ENCODE measurements at places on chromosomes 7 and 10.

DNA sequence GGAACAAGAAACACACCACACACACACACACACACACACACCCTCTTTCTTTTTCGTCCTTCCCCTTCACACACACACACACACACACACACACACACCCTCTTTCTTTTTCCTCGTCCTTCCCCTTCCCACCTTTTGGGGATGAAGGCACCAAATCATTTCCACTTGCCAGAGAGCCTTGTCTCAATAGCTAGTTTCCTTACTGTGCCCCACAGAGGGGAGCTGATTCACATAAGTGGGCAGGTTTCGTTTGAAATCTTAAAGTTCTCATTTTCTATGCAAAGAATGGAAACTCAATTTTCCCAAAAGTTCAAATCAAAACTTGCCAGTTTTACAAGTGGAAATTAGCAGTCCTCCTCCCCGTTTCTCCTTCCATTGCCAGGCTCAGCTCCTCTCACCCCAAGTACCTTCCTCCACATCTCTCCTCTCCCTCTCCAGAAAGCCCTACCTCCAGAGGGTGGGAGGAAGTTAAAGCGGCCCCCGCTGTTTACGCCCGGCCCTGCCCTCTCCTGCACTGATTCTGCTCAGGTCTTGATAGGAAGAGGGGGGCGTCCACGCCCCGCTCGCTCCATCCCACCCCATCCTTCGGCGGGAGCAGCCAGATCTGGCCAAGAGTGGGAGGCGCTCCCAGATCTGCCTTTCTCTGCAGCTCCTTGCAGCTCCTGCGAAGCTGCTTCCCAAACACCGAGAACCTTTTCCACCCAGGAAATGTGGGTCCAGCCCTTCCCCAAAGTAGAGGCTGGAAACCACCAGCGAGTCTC, 1.3 kb downstream of the CTTNBP2 start:
- DNase-seq: no peak

DNA sequence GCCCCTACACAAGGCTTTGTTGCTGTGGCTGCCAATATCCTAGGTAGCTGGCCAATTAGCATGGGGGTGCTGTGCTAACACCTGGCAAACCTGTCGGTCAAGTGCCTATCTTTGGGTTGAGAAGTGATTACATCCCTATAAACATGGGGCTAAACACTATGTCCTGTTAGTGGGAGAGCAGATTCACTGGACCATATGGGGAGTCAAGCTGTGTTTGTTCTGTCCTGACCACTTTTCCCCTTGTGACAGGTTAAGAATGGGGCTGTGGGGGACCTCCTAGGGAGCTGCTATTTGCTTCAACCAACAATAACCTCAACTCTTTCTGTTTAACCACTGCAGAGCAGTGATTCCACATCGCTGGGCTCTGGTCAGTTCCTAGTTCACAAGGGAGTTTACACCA, 151.5 kb upstream of the AOAH start:
- DNase-seq: no peak

DNA sequence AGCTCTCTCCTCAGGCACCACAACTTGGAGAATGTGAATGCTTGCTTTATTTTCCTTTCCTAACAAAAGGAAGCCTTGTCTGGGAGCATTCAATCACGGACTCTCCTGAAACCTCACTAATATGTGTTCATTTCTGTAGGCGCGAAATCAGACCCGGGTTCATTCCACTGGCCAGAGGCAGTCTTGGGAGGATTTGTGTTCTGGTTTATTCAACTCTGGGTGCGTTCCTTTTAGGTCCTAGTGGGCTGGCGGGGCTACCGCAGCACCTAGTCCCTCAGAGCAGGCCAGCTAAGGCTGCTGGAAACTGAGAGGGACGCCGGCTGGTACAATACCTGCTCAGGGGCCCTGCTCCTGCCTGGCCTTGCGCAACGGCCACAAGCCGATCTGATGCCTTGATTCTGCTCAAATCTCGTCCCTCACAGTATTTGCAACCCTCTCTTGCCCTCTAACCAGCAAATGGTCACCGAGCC, 7.5 kb downstream of the HOXA4 start:
- no peak for DNase-seq

DNA sequence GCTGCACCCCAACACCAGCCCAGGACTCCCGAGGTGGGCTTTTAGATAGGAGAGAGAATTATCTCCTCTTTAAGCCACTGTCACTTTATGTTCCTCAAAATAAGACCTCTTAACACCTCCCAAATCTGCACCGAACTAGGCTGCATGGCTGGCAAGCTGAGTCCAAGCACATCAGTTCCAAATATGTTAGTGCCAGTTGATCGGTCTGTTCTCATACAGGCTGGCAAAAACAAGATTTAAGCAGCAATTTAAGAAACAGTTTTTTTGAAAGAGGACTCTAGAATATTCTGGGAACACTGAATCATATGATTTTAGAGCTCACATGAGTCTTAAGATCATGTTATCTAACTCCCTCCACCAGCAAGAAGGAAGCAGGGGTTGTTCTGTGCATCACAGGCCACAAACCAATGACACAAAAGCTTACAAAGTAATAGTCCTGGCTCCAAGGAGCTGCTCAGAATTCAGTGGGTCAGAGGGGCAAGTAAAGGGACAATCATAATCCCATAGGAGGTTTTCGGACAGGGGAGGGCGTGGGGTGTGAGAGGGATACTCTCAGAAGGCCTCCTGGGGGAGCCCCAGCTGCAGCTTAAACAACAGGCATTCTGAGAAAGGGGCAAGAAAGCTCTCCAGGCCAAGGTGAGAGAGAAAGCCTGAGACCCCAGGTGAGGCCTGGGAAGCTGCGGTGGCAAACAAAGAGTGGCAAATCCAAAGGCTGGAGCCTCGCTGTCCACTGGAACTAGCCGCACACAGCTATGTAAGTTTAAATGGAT, 7.1 kb downstream of the COBL start:
- DNase-seq: no peak

- DNase-seq: no peak
Measured at GRCh38 chr10:75335983-75336382, 65.6 kb downstream of the ZNF503 start.

DNA sequence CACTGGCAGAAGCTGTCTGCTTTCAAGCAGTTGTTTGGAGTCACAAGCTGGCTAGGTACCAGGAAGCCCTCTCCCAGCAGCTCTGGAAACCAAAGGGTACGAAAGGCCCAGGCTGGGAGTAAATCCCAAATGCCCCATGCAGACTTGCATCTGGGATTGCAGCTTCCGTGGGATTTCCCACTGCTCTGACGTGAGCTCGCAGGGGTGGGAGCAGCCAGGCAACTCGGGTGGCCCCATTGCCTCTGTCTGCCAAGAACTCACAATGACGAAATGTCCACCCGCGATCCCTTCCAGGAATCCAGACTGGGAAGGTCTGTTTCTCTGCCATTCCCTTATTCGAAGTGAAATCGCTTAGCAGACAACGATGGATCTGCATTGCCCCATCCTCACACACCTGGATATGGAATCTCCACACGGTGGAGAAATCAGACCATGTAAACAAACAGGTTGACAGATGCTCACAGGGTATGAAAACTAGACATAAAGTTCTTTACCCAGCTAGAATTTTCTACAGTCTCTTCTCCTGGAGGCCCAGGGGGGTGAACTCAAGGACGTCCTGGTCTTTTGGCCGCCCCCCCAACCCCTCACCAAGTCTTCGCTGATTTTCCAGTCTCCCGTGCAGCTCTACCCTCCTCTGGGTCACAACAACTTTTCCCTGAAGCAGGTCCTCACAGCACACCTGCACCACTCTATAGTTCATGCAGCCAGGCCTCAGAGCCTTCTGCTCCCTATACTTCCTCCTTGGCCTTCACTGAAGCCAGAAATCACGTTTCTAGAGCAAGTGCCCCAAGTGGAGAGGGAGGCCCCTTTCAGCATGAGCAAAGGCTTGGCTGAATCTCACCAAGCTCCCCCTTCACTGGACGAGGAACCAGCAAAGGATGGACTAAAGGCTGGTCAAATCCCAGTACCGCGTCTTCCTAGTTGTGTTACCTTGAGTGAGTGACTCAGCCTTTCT, 20.0 kb downstream of the SH3PXD2A start:
- DNase-seq: peak; percentile 86

DNA sequence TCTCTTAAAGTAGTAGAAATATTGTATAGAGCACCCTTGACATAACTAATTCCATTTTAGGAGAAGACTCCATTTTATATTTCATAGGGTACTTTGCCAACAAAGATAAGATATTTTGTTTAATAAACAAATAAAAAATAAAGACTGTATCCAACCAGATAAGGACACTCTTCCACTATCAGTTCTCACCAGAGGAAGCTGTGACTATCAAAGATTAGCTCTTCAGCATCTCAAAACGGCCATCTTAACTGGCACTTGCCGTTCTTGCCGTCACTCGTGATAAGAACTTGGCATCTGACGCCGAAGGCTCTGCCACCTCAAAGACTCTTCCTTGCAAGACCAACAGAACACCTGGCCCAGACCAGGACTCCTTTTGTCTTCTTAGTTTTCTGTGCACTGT, 26.3 kb upstream of the AKR1B1 start:
- DNase-seq: no peak

DNA sequence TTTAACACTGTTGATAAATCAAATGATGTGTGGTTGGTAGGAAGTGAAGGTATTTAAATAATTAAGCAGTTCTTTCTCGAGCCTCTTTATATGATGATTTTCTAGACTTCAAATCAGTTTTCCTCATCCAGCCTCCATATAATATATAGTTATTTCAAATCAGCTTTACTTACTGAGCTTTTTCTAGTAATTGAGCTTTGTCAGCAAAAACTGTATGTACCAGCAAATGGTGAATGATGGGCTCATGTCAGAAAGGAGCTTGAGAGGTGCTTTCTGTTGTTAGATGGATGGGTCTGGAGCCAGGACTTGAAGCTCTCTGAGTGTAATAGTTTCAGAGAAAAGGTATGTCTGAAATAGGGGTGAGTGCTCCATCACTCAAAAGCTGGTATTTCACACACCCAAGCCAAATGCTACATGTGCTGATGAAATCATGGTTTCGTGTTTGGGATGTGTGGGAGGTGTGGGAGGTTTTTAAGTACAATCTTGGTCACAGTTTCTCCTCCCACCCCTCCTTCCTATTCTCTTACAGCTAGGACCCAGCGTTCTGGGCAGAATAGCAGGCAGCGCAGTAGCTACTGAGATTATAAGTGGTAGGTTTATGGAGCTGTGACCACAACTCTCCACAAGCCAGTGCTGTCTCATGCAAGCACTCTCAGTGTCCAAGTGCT, 55.8 kb downstream of the LRMDA start:
- no peak for DNase-seq

GRCh38 chr10:126013489-126014281, 117.3 kb downstream of the FANK1 start:
- DNase-seq: peak; percentile 51

GRCh38 chr7:128099204-128099671, 68.0 kb upstream of the LRRC4 start:
- peak; percentile 29 for DNase-seq

DNA sequence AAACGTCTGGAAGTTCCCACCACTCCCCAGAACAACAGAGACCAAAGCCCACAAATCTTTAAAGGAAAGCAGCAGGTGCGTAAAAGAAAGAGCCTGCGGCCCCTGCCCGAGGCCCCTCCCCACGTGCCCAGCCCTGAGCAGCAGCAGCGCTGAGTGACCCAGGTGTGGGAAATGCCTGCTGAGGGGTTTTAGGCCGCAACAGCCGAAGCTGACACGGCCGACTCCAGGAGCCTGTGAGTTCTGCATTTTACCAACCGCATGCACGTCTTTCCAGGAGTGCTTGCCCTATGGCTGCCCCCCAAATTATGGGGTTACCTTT, 1.6 kb upstream of the KNDC1 start:
- no peak for DNase-seq

GRCh38 chr7:49037346-49038210, 113.2 kb downstream of the CDC14C start:
- no peak for DNase-seq

GRCh38 chr10:74750848-74751274, 75.5 kb upstream of the KAT6B start:
- DNase-seq: no peak

GRCh38 chr7:12653518-12653917, 33.9 kb upstream of the ARL4A start:
- DNase-seq: no peak

DNA sequence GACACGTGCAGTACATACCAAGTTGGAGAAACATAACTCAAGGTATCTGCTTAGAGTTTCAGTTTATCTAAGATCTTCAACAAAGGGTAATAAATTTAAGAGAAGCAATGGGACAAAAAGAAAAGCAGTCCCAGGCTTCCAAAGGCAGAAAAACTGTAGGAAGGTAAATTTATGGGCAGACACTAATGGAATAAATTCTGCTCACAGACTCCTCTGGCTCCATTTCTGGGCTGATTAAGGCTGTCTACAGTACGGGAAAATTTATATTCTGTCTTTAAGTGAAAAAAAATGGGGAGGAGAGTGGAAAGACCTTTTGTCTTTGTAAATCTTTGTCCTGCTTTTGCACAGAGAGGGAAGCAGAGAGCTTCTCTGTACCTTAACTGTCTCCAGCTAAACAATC, 587.5 kb upstream of the IGFBP3 start:
- DNase-seq: no peak

GRCh38 chr10:35770817-35771355, 128.8 kb upstream of the FZD8 start:
- no peak for DNase-seq

DNA sequence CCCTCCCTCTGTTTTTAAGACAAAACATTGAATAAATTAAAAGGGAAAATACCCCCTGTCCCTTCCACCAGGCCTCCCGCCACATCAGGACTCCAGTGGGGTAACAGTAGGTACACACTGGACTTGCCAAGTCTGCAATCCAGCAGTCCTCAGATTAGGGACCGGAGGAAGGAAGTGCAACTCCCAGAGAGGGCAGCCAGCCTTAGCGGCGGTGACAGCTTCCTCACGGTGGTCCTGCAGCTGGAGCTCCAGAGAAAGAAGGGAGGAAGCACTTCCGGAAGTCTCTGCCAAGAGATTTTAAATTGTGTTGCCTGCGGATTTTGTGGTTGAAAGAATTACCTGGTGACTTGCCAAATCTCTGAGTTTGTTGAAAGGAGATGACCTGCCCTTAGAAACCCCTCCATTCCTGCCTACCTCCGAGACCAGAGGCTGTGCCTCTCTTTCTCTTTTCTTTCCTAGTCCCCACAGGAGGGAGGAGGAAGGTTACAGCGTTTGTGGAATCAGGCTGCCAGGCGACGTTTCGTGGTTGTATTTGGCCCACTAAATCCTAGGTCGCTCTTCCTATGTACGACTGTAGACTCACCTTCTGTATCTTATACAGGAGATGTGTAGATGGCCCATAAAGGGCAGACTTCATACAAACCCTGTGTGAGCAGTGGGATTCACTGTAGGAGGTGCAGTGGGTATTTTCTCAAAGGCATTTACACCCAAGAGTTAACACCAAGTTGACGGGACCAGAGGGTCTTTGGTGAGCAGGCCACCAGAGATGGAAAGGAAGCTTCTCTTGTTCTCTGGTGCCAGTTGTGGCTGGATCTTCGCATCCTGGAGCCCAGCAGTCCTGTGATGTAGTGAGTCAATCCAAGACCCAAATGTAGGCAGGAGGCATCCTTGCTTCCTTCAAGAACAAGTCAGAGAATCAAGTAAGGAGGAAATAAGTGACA, 77.9 kb downstream of the INSIG1 start:
- no peak for DNase-seq

DNA sequence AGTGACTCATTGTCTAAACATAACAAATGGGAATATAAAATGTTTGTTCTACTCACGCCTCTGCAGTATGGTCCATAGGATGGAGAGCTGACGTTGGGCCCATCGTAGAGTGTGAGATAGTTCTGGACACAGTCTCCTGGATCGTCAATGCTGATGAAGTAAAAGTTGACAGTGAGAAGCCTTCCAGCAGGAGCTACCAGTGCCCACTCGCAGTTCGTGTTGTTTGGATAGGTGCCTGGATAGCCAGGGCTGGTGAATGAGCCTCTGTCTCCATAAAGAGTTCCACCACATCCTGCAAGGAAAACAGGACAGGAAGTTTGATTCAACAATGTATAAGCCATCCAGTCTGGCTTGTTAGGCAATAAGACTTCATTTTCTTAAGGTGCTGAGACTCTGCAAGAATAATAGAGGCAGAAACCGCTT, 79.6 kb downstream of the OR13A1 start:
- DNase-seq: no peak

Measured in AG10803 (cell line).